ENCODE measurements at places on chromosomes 6 and 20. TPM values are rescaled to one million over a fixed set of nuclear protein-coding genes. Genes with fewer than 3 reads are reported as not detected.

The MCM8 gene
- 8.3 TPM for total RNA-seq

The CLVS2 gene
- 35.0 TPM for total RNA-seq

The MMS22L gene
- total RNA-seq = 27.5 TPM

The ZC3H12D gene
- 0.36 TPM for total RNA-seq

The PAK1IP1 gene
- total RNA-seq = 12.2 TPM

The C6orf118 gene
- 17.1 TPM for total RNA-seq

Measured in cerebellum (tissue), 4 donors.